ENCODE measurements at places on chromosomes 3 and 15. TPM values are rescaled to one million over a fixed set of nuclear protein-coding genes. Genes with fewer than 3 reads are reported as not detected.

DNA sequence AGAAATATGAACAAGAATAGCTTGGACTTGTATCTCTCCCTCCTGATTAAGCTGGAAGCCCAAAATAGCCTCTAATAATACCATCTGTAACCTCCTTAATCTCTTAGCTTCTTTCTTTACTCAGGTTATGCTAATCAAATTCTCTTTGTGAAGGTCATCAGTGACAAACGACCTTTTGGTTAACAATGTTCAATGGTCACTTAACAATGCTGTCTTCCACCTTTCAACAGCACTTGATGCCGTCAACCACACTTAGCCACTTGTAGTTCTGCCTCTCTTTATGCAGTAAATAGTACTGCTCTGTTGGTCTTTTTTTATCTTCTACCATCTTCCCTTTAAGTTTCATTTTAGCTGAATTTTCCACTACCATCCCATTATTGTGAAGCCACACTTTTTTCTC lies 476.6 kb upstream of the TGFBR2 start:
- DNase-seq, result no peak

- DNase-seq, result no peak
These were observed 894.2 kb downstream of the ROBO1 start for GRCh38 chr3:78873641-78874040.

GRCh38 chr3:37885814-37886213 lies 24.1 kb downstream of the CTDSPL start:
- no peak for DNase-seq

DNA sequence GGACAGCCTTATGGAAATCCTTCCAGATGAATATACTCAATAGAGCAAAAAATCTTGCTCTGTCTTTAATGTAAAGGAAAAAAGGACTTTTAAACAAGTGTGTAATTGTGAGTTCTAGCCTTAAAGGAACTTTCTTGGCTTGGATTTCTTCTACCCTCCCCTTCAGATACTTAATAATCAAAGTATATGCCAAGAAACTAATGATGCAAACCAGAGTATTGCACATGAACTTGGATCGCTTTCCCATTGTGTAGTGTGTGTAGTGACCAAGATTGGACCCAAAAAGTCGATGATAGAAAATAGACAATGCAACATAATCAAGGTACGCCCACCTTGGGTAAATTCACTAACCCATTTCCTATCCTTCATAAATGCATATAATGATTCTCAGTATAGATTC lies 123.8 kb downstream of the TIGIT start:
- DNase-seq, result no peak

PRTG gene
- 0.92 TPM for total RNA-seq

STRIT1 gene
- total RNA-seq, result not detected

CYP8B1 gene
- not detected for total RNA-seq

SUSD5 gene
- 3.8 TPM for total RNA-seq

All from pulmonary artery endothelial cell (primary cell).